ENCODE measurements at places on chromosomes 16 and 17.

DNA sequence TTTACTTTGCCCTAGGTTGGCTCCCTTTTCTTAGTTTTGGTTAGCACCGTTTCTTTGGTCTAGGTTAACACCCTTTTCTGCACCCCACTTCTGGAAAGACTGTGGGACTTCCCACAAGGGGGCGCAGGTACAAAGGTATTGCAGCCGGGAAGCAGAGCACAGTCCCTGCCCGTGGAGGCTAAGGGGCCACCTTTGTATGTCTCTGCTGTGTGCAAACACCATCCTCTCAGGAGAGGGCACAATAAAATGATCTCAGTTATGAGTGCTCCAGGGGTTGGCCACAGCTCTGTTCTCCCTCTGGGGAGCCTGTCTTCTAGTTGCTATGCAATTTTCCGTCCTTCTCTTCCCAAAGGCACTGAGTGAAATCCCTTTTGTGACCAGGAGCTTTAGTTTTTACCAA is 28.4 kb upstream of the TMC5 start:
- no peak for DNase-seq

DNA sequence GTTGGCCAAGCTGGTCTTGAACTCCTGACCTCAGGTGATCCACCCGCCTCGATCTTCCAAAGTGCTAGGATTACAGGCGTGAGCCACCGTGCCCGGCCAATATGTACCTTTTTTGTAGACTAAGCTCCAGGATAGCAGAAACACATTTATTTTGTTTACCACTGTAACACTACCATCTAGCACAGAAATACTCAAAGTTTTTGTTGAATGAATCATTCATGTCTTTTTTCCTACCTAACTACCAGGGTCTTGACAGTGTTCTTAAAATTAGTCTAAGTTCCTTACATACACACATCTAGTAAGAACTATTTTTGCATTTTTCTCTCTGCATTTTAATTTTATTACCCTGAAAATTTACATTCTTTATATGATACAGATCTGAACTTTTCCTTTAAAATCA is 44.4 kb downstream of the AKAP10 start:
- DNase-seq, result no peak

DNA sequence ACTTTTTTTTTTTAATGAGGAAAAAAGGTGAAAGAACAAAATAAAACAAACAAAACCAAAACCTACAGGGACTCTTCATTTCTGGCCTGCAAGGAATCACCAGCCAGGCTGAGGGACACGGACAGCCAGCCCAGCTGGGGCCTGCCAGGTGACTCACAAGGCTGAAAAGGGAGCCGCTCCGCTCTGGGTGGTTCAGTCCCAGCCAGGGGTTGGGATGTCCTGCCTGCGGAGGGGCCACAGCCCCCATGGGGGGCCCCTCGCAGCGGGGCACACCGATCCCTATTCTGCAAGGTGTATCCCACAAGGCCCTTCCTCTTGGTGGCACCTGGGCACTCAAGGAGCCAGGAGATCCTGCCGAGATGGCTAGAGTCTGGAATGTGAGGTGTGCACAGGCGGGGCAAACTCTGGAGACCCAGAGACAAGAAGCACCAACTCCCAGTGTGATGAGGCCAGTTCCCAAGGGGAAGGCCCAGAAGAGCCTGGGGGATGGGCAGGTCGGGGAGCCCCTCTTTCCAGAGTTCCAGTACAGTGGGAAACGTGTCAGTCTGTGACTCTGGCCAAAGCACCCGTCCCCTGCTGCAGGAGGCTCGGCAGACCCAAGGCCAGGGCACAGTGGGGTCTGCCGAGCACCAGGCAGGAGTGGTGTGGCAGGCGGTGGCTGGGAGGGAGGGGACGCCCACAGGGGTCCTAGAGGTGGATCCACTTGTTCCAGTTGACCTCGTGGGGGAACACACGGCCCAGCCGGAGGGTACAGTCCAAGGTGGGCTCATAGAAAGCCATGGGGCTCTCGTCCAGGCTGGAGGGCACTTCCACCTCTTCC is 58.9 kb downstream of the IL21R start:
- DNase-seq, result no peak

- DNase-seq, result no peak
Measured at GRCh38 chr16:11212798-11213196, 43.2 kb downstream of the SOCS1 start.

GRCh38 chr17:4635823-4636375 is 5.6 kb downstream of the ALOX15 start:
- DNase-seq, result peak; percentile 74

GRCh38 chr17:55264278-55264644 is 499 bp upstream of the HLF start:
- DNase-seq, result no peak

All from Kasumi-1 (cell line).